ENCODE measurements at places on chromosomes 13 and 19.
A peak's percentile ranks its signal among the peaks of the same experiment; 100 is the strongest.

GRCh38 chr19:9885077-9885552 is 50.0 kb downstream of the PIN1 start:
- DNase-seq: no peak

DNA sequence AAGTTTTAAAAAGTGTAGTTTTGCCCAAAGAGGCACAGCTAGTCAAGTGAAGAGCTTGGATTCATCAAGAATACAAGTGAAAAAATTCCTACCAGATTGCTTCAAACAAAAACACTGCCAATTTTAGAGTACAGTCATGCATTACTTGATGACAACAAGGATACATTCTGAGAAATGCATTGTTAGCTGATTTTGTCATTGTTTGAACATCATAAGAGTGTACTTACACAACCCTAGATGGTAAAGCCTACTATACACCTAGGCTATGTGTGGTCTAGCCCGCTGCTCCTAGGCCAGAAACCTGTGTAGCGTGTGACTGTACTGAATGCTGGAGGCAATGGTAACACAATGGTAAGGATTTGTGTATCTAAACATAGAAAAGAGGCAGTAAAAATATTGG is 41.1 kb downstream of the TMTC4 start:
- no peak for DNase-seq

DNA sequence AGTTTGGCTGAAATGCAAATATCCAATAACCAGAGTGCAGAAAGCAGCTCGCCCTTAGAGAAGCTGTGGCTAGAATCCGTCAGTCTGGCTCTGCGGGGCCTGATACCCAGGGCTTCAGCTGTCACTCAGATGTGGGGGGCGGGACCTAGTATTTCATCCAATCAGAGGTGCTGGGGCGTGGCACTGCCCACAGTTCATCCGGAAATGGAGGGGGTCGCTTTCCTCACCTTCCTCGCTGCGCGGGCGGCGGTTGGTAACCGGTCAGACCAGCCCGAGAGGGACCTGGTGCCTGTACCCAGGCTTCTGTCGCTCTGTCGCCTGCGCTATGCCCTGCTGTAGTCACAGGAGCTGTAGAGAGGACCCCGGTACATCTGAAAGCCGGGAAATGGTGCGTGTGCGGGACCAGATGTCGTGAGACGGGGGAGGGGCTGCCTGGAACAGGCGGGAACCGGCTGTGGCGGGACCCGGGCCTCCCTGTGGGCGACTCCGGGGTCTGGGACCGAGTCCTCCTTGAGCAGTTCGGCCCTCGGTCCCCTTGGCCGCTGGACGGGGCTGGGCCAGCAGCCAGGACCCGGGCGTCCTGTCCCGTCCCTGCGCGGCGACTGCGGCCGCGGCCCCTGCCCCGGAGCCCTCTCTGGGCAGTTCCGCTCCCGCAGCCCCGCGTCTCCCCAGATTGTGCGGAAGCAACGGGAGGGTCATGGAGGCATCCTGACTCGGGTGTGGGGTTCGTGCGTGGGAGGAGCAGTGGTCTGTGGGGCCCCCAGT is at the start of gene ZNF700:
Gene ZNF700 (plus strand): TSS at position 222 of the 765 bp plus-strand sequence. CDS start 104 bp downstream, at position 326.
- DNase-seq: peak; percentile 97

- no peak for DNase-seq
Measured at GRCh38 chr19:30222428-30222873, 149.7 kb upstream of the ZNF536 start.

DNA sequence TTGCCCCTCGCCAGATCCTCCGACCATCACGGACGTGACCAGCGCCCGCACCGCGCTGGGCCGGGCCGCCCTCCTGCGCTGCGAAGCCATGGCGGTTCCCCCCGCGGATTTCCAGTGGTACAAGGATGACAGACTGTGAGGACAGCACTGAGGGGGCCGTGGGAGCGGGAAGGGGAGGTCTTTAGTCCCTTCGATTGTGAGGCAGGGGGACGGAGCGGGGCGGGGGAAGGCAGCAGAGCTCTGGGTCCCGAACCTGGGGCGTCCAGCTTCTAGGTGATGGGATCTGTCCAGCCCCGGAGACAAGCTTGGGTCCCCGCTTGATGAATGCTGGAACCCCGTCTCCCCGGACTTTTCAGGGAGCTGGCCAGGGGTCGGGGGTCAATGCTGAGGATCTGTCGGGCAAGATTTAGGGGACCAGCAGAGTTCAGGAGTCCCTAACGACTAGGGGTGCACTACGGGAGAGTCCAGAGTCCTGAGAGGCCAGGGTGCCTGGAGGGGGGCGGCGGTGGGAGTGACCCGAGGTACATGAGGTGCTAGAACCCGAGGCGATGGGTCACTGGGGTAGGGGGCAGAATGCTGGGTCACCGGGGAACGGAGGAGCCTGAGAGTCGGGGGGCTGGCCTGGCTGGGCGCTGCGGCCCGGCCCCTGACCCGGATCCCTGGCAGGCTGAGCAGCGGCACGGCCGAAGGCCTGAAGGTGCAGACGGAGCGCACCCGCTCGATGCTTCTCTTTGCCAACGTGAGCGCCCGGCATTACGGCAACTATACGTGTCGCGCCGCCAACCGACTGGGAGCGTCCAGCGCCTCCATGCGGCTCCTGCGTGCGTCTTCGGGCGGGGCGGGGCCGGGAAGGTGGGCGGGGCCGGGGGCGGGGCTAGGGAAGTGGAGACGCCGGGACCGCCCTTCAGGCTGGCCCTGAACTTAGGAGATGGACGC is 14.6 kb downstream of the VSIG10L start:
- DNase-seq: no peak

Data from WERI-Rb-1 (cell line).